ENCODE measurements at places on chromosomes 3 and 15. TPM values are rescaled to one million over a fixed set of nuclear protein-coding genes. Genes with fewer than 3 reads are reported as not detected.

ROBO2 gene
- not detected for total RNA-seq

MANF gene
- 229 TPM for total RNA-seq

TUSC7 gene
- not detected for total RNA-seq

CEP19 gene
- 3.9 TPM for total RNA-seq

- no peak overlapping the region for H3K27ac ChIP-seq
- H3K36me3 ChIP-seq: no peaks in the 10 kb centered on the region
- peaks cover 16% of the 10 kb centered on the region for H3K27me3 ChIP-seq
- no peak for DNase-seq
Measured at GRCh38 chr15:75237316-75237982, 20.7 kb upstream of the GOLGA6C start.

DNA sequence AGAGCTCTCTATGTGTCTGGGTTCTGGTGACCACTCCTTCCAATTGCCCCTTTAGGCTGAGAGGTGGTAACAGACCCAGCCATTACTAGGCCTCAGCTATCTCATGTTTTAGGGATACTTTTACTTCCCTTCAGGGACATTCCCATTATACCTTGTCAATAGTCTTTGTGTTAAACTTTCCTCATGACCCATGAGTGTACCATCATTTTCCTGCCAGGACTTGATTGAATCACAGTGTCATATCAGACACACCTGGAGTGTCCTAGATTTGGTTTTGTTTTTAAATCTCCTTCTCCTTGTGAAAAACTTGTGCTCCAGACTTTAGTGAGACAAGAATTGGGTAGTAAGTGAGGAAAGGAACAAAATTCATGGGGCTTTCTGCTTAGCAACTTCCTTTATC is 136.6 kb downstream of the KCNAB1 start:
- H3K4me1 ChIP-seq: no peaks in the 10 kb centered on the region
- H3K27me3 ChIP-seq: peaks cover 9% of the 10 kb centered on the region
- DNase-seq: no peak
- H3K4me3 ChIP-seq: no peak overlapping the region
- H3K36me3 ChIP-seq: no peaks in the 10 kb centered on the region

- H3K4me1 ChIP-seq: peaks cover 13% of the 10 kb centered on the region
- DNase-seq: no peak
- peaks cover 26% of the 10 kb centered on the region for H3K36me3 ChIP-seq
- H3K4me3 ChIP-seq: no peak overlapping the region
- H3K27ac ChIP-seq: no peak overlapping the region
Measured at GRCh38 chr15:41019174-41019573, 65.9 kb downstream of the CHAC1 start.

DNA sequence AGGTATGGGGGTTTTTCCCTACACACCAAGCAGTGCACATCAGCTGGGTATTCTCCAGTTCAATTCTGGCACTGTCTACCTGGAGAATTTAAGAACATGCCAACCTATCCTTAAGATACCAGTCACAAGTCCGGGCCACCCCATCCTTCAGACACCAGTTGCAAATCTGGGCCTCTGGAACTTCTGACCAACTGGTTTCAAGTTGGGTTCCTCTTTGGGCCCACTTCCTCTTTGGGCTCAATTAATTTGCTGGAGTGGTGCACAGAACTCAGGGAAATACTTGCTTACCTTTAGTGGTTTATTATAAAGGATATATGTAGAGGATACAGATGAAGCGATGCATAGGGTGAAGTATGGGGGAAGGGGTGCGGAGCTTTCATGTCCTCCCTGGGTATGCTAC is 25.3 kb downstream of the GLCE start:
- peaks cover 2% of the 10 kb centered on the region for H3K27me3 ChIP-seq
- no peak for DNase-seq
- H3K4me1 ChIP-seq: no peaks in the 10 kb centered on the region
- no peak overlapping the region for H3K4me3 ChIP-seq
- H3K36me3 ChIP-seq: no peaks in the 10 kb centered on the region

DNA sequence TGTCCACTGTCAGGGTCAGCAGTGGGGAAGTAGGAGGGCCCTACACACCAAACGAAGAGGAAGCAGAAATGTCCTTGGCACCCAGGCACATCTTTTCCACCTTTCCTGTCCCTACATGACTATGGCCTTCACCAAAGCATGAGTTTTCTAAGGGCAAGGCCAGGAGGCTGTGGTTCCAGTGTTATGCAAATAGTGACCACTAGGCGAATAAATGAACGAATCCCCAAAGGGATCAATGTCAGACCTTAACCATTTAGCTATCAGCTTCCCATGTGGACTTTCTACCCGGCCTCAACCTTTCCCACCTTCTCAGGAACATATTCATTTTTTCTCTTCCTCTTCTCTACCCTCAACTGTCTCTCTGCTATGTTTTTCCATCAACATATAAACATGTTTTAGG is 63.1 kb downstream of the NTRK3 start:
- DNase-seq: no peak
- H3K36me3 ChIP-seq: no peaks in the 10 kb centered on the region
- H3K27me3 ChIP-seq: peaks cover 1% of the 10 kb centered on the region
- no peak overlapping the region for H3K27ac ChIP-seq

DNA sequence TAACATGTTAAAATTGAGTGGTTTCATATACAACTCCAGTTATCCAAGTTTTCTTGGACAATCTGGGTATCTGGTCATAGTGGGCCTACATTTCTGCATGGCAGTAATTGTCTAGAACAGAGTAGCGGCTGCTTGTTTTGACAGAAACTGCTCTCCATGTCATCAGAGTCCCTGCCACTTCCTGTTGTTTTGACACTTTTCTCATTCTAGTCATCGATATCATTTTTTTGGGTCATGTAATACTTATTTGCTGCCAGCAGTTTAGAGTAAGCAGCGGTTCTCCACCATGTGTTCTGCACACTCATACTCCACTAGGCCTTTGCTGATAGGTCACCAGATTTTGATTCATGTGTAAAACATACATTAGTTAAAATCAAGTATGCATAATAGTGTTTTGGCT is 81.5 kb downstream of the SLC25A26 start:
- peak overlapping the region; percentile 95 for H3K27ac ChIP-seq
- H3K4me3 ChIP-seq: peak overlapping the region; percentile 68
- H3K27me3 ChIP-seq: no peaks in the 10 kb centered on the region
- peak; percentile 80 for DNase-seq
- H3K36me3 ChIP-seq: peaks cover 29% of the 10 kb centered on the region
- H3K4me1 ChIP-seq: peaks cover 53% of the 10 kb centered on the region

- H3K4me1 ChIP-seq: no peaks in the 10 kb centered on the region
- H3K27ac ChIP-seq: no peak overlapping the region
- no peak for DNase-seq
Measured at GRCh38 chr3:153066983-153067382, 95.0 kb upstream of the RAP2B start.

GRCh38 chr3:194046531-194046930 is 89.4 kb upstream of the HES1 start:
- no peak overlapping the region for H3K27ac ChIP-seq
- no peak for DNase-seq
- peaks cover 12% of the 10 kb centered on the region for H3K27me3 ChIP-seq

GRCh38 chr3:189937302-189938127 is 183.2 kb downstream of the P3H2 start:
- H3K36me3 ChIP-seq: no peaks in the 10 kb centered on the region
- no peak overlapping the region for H3K4me3 ChIP-seq
- no peak overlapping the region for H3K27ac ChIP-seq
- H3K4me1 ChIP-seq: no peaks in the 10 kb centered on the region

GRCh38 chr15:98906712-98907083 is 100.9 kb downstream of the PGPEP1L start:
- H3K27ac ChIP-seq: no peak overlapping the region
- no peak for DNase-seq
- H3K4me3 ChIP-seq: no peak overlapping the region

DNA sequence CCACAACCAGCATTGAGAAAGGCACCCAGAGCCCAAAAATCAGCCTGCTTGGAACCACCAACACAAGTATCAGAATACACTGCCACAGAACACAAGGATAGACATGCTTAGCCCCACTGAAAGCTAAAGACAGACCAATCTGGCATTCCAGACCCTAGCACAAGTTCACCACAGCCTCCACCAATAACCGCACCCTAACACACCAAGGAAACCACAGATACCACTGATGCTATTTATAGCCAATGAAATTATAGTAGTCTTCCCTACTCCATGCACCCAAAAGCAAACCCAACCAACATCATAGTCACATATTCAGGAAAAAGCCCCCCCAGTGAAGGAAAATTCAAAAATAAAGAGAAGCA is 83.9 kb upstream of the STT3B start:
- H3K4me1 ChIP-seq: peaks cover 9% of the 10 kb centered on the region
- H3K36me3 ChIP-seq: peaks cover 8% of the 10 kb centered on the region
- H3K4me3 ChIP-seq: no peak overlapping the region
- no peak for DNase-seq
- no peaks in the 10 kb centered on the region for H3K27me3 ChIP-seq

- no peaks in the 10 kb centered on the region for H3K36me3 ChIP-seq
- H3K4me3 ChIP-seq: no peak overlapping the region
- H3K4me1 ChIP-seq: peaks cover 27% of the 10 kb centered on the region
- peaks cover 8% of the 10 kb centered on the region for H3K27me3 ChIP-seq
Measured at GRCh38 chr15:60912984-60913697, 316.0 kb downstream of the RORA start.

GRCh38 chr3:175411946-175412345 is 552.8 kb downstream of the NAALADL2 start:
- no peak overlapping the region for H3K4me3 ChIP-seq
- DNase-seq: no peak
- H3K27ac ChIP-seq: no peak overlapping the region
- H3K27me3 ChIP-seq: no peaks in the 10 kb centered on the region
- no peaks in the 10 kb centered on the region for H3K36me3 ChIP-seq

- H3K27ac ChIP-seq: no peak overlapping the region
- no peaks in the 10 kb centered on the region for H3K36me3 ChIP-seq
- no peak for DNase-seq
- H3K4me1 ChIP-seq: no peaks in the 10 kb centered on the region
- H3K27me3 ChIP-seq: peaks cover 21% of the 10 kb centered on the region
Measured at GRCh38 chr3:8662594-8662993, 18.0 kb upstream of the SSUH2 start.

DNA sequence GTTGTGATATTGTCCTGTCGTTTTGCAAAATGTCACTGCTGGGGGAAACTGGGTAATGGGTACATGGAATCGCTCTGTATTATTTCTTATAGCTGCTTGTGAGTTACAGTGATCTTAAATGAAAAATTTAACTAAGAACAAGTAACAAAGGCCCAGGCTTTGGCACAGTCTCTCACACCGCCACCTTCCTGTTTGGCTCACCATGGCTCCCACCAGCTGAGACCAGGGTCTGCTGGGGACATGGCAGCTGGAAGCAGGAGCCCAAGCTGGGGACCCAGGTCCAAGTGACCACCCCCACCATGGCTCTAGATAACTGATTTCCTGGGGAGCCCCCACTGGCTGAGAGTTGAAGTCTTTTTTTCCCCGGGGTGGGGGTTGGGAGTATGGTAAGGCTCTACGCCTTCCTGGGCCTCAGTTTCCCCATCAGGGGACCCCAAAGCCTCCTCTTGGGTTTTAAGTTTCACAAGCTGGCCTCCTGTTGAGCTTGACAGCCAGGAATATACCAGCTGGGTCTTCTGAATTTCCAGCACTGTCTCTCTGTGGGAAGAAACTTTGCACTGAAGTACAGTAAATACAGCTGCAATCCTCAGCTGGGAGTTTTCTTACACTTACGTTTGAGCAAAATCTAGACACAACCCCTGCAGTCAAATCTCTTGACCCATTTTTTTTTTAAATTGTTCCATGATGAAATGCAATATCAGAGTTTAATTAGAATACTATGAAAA is 26.1 kb downstream of the ABTB1 start:
- peaks cover 5% of the 10 kb centered on the region for H3K27me3 ChIP-seq
- no peak for DNase-seq
- H3K36me3 ChIP-seq: no peaks in the 10 kb centered on the region
- no peak overlapping the region for H3K27ac ChIP-seq

DNA sequence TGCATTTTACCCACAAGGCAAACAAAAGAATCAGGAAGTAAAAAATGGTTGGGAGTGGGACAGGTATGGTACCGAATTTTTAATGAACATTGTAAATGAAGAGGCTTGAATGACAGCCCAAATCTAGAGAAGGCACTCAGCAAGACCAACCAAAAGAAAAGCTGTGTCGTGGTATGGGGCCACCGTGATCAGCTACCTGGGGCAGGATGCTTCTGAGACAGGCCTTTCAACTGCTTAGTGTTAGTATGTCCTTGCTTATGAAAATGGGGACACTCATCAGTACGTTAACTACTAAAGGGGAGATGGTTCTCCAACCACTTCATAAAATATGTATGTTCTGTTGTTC is 228.7 kb upstream of the ST8SIA2 start:
- H3K4me1 ChIP-seq: peaks cover 4% of the 10 kb centered on the region
- no peak overlapping the region for H3K27ac ChIP-seq
- no peak overlapping the region for H3K4me3 ChIP-seq
- no peaks in the 10 kb centered on the region for H3K27me3 ChIP-seq
- H3K36me3 ChIP-seq: no peaks in the 10 kb centered on the region

DNA sequence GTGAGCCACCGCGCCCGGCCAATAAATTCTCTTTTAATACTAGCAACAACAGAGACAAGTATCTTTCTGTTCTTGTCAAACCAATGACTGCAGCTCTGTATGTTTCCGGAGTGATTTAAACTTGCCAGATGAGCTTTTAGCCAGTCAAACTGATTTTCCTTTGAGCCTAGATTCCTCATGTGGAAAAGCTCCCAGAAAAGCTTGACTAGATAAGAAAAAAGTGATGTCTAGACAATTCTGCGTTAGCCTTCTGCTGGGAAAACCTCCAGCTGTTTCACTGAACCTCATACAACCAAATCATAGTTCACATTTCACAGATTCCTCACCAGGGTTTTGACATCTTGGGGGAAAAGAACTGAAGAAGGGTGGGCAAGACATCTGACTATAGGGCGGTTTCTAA is 78.6 kb downstream of the MAGI1 start:
- H3K4me1 ChIP-seq: peaks cover 11% of the 10 kb centered on the region
- no peaks in the 10 kb centered on the region for H3K36me3 ChIP-seq
- H3K27me3 ChIP-seq: no peaks in the 10 kb centered on the region
- no peak overlapping the region for H3K4me3 ChIP-seq
- H3K27ac ChIP-seq: no peak overlapping the region

DNA sequence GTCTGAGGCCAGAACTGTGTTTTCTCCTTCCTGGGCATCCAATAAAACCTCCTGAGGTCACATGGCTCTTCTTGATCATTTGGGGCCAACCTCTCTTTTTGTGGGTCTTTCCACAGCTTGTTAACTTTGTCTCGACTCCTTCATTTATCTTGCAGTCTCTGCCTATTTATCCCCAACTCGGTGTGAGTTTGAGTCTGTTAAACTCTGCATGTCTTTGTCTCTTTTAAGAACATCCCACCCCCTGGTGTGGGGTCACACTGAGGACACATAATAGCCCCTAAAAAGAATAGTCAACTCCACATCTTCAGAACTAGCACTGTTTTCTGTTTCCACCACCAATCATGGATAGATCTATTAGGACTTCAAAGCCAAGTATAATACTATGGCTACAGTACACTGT is 187.2 kb downstream of the TLE3 start:
- H3K4me3 ChIP-seq: no peak overlapping the region
- no peaks in the 10 kb centered on the region for H3K36me3 ChIP-seq
- H3K27me3 ChIP-seq: peaks cover 4% of the 10 kb centered on the region
- H3K4me1 ChIP-seq: no peaks in the 10 kb centered on the region
- DNase-seq: no peak

GRCh38 chr15:24861014-24861690 is 93.6 kb upstream of the SNRPN start:
- no peaks in the 10 kb centered on the region for H3K4me1 ChIP-seq
- H3K27ac ChIP-seq: no peak overlapping the region
- H3K27me3 ChIP-seq: no peaks in the 10 kb centered on the region
- H3K36me3 ChIP-seq: no peaks in the 10 kb centered on the region
- DNase-seq: no peak
